ENCODE measurements at places on chromosomes 7 and 10. TPM values are rescaled to one million over a fixed set of nuclear protein-coding genes. Genes with fewer than 3 reads are reported as not detected.

DNA sequence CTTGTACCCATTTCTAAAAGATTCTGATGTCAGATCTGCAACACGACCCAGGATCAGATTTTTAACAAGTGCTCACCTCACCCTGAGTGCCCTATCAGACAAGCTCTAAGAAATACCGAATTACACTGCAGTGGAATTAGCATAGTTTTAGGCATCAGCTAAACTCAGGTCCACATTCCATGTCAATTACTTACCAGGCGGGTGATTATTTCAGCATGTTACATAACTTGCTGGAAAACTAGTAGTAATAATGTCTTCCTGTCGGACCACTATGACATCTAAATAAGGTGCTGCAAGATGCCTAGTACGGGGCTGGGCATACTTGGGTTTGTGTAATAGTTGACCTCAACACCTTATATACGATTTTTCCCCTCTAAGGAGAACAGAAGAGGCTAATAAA lies 21.0 kb downstream of the TRIL start:
- DNase-seq, result no peak

- DNase-seq, result no peak
These were observed 7.0 kb downstream of the MXI1 start for GRCh38 chr10:110214371-110214826.

DNA sequence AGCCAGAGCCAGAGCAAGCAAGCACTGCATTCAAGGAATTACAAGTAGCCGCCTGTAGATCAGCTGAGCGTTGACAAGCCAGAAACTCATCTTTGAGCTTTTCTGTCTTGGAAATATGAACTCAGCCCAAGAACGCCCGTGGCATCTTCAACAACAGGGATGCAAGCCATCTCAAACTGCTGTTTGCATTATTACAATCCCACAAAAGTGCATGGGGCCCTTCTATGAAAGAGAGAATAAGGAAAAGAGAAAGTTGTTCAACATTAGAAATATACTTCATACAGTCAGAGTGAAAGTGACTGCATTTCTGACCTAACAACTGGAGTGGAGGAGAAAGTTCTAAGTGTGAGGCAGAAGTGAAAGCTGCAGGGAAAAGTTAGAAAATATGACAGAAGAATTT lies 6.5 kb downstream of the SGCE start:
- no peak for DNase-seq

DNA sequence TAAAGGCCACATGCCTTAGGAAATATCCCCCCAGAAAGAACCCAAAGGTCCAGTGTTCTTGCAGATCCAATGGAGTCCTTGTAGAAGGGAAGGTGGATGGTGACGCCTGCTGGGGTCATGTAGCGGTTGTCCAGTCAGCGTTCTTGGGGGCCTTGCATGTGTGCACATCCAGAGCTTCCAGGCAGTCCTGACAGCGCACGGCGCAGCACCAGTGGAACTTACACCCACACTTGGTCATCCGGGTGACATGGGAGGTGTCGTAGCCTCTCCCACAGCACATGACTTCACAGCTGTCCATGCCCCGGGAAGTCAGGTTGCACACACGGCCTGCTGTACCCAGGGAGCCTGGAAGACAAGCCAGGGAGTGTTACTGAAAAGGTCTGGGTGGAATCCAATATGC lies 44.8 kb downstream of the WNT2 start:
- DNase-seq, result no peak

- DNase-seq, result no peak
These were observed 12.8 kb upstream of the MYL7 start for GRCh38 chr7:44153948-44154335.

Gene OR6B1
- not detected for polyA plus RNA-seq

All from muscle of back (tissue), 13 donors.